ENCODE measurements at places on chromosomes 6 and 20.

DNA sequence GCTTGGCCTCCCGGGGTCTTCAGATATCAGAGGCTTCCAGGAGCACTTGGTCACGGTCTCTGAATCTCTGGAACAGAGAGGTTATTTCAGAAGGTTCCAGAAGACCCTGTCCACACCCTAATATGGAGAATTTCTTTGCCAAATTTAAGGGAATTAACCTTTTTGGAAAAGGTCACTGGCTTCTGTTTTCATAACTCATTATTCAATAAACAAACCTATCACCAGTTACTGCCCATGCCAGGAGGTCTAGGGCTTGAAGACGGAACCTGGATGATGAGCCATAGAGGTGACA lies 507 bp upstream of the CST4 start:
- no peak for DNase-seq

GRCh38 chr20:63978319-63979228 lies 868 bp downstream of the SAMD10 start:
- no peak for DNase-seq

DNA sequence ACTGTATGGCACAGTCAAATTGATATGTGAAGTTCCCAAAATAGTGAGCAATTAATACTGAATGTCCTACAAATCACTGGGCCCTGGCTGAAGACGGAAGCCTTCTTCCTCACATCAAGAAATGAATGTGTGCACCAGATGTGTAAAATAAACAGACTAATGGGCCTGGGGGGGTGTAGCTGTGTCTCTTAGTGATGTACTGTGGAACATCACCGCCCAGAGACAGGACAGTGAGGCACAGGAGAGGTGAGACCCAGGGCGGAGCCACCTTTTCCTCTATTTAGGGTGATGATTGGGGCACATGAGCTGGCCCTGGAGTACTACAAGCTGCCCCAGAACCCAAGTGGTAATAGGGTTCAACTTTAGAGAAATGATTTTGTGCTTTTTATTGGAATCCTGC lies 368.5 kb upstream of the ARID1B start:
- no peak for DNase-seq

GRCh38 chr6:88683734-88684133 lies 279.7 kb downstream of the RNGTT start:
- no peak for DNase-seq

GRCh38 chr6:130322673-130323268 lies 43.0 kb upstream of the TMEM200A start:
- no peak for DNase-seq

- no peak for DNase-seq
Measured at GRCh38 chr20:10672624-10673127, 1.1 kb downstream of the JAG1 start.

GRCh38 chr20:34452281-34452982 lies 63.8 kb upstream of the DYNLRB1 start:
- no peak for DNase-seq

DNA sequence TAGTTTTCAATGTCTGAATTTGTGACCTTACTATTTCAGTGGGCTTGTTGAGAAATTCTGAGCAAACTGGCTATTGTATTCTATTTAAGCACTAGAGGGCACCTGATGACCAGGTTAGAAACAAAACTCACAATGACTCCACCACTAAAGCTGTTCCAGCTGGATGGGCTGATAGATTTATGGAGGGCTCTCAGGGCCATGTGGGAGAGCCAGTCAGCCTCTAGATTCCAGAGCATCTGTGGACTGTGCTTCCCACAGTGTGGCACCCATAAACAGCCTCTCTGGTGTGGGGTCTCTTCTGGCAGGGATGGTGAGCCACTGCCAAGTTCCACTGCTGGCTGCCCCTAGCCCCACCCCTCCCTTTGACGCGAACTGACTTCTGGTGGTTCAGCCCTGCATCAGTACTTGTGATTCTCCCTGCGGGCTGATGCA lies 29.2 kb downstream of the C6orf58 start:
- no peak for DNase-seq

GRCh38 chr6:13872681-13873080 lies 52.1 kb upstream of the RNF182 start:
- DNase-seq = no peak

DNA sequence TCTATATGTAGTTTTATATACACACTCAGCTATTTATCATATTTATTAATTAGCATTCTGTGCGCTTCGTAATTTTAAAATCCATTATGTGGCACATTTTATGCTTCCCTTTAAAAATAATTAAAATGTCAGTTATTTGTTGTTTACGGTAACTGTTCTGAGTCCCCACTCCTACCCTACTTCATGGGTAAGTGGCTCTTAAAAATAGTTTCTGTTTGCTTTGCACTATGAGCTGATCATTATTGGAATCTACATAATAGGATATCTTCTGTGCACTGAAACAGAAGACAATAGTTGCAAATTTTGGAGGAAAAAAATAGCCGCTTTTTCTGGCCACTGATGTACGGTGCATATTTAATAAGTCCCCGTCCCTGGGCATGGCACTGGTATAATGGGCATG lies 25.2 kb downstream of the LCA5 start:
- no peak for DNase-seq

- no peak for DNase-seq
Measured at GRCh38 chr6:145814501-145815308, at the start of gene FBXO30. FBXO30 (minus strand) TSS chr6:145814795; CDS start chr6:145806405, 8,390 bp downstream.

GRCh38 chr6:108822401-108822800 lies 25.8 kb upstream of the ARMC2 start:
- no peak for DNase-seq

GRCh38 chr6:14406614-14407331 lies 289.2 kb downstream of the CD83 start:
- peak; percentile 78 for DNase-seq

GRCh38 chr6:11430036-11430435 lies 107.5 kb upstream of the TMEM170B start:
- DNase-seq = no peak

GRCh38 chr6:33160728-33161344 lies 31.4 kb downstream of the COL11A2 start:
- DNase-seq = no peak

DNA sequence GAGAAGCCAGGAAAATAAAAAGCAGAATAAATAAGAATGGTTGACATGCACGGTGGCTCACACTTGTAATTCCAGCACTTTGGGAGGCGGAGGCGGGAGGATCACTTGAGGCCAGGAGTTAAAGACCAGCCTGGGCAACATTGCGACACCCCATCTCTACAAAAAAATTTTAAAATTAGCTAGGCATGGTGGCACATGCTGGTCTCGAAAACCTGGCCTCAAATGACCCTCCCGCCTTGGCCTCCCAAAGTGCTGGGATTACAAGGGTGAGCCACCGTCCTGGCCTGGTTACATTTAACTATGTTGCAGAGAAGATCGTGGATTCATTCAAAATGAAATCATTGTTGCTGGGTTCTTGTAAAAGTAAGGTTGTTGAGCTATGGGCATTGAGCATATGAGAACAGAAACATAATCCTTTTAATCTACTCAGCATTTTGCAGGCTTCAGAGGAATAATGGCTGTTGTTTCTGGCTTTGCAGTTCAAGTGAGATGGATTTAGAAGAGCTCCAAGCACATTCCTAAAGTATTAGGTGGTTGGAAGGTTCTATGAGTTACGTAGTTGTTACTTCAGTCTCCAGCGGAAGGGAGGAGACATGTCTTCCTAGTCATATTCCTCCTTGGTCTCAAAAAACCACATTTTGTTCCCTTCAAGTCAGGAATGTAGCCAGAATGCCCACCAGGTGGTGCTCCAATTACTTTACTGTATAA lies 45.6 kb upstream of the RAB23 start:
- DNase-seq = no peak

GRCh38 chr6:11912420-11912819 lies 99.7 kb upstream of the HIVEP1 start:
- DNase-seq = no peak

GRCh38 chr6:42960243-42961019 lies at the start of gene GNMT:
GNMT (plus strand) TSS chr6:42960754; CDS start chr6:42960768, 14 bp downstream.
- no peak for DNase-seq

- no peak for DNase-seq
Measured at GRCh38 chr20:40692240-40693011, 3.4 kb upstream of the MAFB start.

DNA sequence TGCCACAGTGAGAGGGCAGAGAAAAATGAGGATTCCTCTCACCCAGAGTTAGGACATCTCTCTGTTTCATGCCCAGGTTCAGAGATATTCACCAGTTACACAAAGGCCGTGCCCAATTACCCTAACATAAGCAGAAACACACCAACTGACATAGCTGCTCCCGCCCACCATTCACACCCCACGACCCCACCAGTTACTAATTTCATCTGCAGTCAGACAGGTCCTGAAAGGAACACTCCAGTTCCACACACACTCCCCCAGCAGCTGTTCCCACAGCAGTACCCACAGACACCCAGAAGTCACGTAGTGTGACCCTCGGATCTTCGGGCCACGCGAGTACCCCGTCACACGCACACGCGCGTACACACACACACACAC lies 532 bp downstream of the TMEM74B start:
- no peak for DNase-seq
